ENCODE measurements at places on chromosomes 2 and 18. TPM values are rescaled to one million over a fixed set of nuclear protein-coding genes. Genes with fewer than 3 reads are reported as not detected.

Gene SLC19A3
- 0.74 TPM for total RNA-seq

Gene TTN
- 2,803 TPM for total RNA-seq

Gene IGFBP2
- total RNA-seq: 136 TPM

Gene C2orf66
- not detected for total RNA-seq

Gene DES
- 15,954 TPM for total RNA-seq

Gene KLHL41
- 163 TPM for total RNA-seq

Measured in left ventricle myocardium inferior (tissue), 1 donor.